ENCODE measurements at places on chromosomes 2 and 18.

GRCh38 chr18:42745171-42745570 lies 370.3 kb downstream of the RIT2 start:
- H3K27ac ChIP-seq, result no peak overlapping the region
- DNase-seq, result no peak
- no peaks in the 10 kb centered on the region for H3K36me3 ChIP-seq

DNA sequence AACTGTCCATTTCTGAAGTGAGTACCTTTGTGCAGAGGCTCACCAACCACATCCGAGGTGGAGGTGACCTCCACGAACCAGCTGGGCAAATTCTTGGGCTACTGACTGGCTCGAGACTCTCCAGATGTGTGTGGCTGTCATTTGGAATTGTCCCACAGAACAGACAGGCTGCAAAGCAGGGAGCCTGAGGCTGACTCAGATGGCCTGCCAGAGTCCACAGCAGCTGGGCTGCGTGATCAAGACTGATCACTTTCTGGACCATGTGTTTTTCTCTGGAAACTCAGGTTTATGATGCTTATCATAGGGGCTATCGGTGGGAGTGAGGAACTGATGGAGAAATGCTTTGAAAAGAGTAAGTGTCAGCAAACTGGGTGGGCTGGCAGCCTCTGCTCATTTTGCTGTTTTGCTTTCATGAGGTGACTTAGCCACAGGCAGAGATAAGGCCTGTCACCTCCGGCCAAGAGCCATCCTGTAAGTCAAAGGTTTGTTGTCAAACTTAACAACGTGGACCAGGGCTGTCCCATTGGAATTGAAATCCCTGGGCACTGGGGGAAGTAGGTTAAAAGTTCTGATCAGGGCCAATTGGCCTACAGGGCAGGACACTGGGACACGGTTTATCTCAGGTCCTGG lies 120.4 kb downstream of the LIPG start:
- no peak for DNase-seq
- H3K36me3 ChIP-seq, result no peaks in the 10 kb centered on the region
- H3K27me3 ChIP-seq, result peaks cover 18% of the 10 kb centered on the region

DNA sequence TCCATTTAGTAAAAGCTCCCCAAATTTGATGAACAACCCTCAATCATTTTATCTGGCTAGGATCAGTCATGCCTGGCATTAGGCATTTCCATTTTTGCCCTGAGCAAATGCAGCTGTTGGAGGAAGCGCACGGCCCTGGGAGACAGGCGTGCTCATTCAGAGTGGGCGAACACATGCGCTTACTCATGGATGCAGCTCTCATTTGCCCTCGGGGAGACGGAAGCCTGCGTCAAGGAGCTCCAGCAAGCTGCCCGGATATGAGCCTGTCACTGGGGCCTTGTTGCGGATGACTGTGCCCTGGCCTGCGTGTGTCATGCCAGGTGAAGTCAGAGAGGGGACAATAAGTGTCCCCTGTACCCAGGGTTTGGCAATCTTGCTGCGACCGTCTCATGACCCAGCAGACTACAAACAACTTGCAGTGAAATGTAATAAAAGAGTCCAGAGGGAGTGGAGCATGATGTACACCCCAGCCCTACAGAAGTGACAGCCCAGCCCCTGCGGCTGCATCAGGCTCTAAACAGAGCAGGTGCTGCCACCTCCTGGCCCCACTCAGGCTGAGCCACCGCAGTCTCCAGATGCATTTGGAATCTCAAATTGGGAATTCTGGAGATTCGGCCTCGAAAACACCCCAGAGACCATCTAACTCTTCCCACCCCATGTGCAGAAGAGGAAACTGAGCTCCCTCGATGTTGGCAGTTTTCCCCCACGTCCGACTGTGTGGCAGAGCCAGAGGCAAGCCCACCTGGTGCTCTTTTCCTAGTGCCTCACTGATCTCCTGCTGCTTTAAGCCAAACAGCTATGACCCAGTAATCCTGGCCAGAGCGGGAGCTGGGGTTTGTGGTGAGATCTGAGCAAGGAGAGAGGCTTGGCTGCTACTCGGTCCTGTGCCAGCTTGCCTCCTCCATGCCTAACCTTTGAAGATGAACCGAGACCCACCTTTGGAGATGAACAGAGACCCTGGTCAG lies 105.0 kb upstream of the ALK start:
- no peak overlapping the region for H3K4me3 ChIP-seq
- H3K27me3 ChIP-seq, result peaks cover 14% of the 10 kb centered on the region
- H3K36me3 ChIP-seq, result no peaks in the 10 kb centered on the region
- DNase-seq, result peak; percentile 24

DNA sequence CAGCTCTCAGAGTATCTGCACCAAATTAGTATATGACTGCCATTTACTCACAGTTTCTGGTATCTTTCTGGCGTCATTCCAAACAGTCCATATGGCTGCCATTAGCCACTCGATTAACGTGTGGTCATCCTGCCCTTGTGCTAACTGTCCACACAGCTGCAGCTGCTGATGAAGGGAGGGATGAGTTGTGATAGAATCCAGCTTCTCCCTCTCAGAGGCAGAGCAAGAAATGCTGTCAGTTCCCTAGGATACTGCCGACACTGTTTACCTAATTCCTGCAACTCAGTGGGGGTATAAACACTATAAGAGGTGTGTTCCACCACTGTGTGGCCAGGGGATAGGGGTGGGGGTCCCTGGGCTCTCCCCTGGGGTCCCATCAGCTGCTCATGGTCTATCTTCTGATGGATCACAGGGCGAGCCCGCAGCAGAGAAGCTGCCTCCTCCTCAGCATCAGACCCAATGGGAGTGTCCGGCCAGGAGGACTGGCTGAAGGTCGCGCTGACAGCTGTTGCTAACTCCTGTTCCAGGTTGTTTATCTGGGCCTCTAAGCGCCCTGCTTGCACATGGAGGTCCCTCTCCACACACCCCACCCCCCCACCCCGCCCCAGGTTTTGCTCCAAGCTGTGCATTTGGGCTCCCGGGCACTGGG lies 17.3 kb upstream of the KLHL23 start:
- no peak for DNase-seq
- no peak overlapping the region for H3K4me3 ChIP-seq
- no peaks in the 10 kb centered on the region for H3K36me3 ChIP-seq

GRCh38 chr18:10923551-10924070 lies 225.8 kb downstream of the PIEZO2 start:
- DNase-seq, result no peak
- no peaks in the 10 kb centered on the region for H3K36me3 ChIP-seq
- no peak overlapping the region for H3K4me3 ChIP-seq
- no peaks in the 10 kb centered on the region for H3K4me1 ChIP-seq
- no peak overlapping the region for H3K27ac ChIP-seq

- H3K27me3 ChIP-seq, result no peaks in the 10 kb centered on the region
- H3K4me3 ChIP-seq, result no peak overlapping the region
- no peaks in the 10 kb centered on the region for H3K4me1 ChIP-seq
- H3K36me3 ChIP-seq, result no peaks in the 10 kb centered on the region
- no peak for DNase-seq
- H3K27ac ChIP-seq, result no peak overlapping the region
Measured at GRCh38 chr2:212730994-212731393, 192.4 kb upstream of the ERBB4 start.

DNA sequence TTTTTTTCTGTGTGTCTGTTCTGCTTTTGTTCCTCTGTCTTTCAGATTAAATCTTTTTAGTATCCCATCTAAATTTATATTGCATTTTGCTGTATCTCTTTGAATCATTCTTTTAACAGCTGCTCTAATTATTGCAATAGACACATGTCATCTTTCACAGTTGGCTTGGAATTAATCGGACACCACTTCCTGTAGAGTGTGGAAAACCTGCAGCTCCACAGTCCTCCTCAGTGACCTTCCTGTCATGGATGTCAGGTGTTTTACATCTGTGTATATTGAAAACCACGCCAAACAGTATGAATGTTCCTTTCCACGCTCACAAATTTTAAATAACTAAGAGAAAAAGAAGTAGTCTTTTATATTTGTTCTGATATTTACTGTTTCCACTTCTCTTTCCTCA lies 135.3 kb downstream of the PXDN start:
- no peak overlapping the region for H3K27ac ChIP-seq
- H3K27me3 ChIP-seq, result peaks cover 19% of the 10 kb centered on the region
- H3K36me3 ChIP-seq, result no peaks in the 10 kb centered on the region
- no peaks in the 10 kb centered on the region for H3K4me1 ChIP-seq
- DNase-seq, result no peak
- no peak overlapping the region for H3K4me3 ChIP-seq

DNA sequence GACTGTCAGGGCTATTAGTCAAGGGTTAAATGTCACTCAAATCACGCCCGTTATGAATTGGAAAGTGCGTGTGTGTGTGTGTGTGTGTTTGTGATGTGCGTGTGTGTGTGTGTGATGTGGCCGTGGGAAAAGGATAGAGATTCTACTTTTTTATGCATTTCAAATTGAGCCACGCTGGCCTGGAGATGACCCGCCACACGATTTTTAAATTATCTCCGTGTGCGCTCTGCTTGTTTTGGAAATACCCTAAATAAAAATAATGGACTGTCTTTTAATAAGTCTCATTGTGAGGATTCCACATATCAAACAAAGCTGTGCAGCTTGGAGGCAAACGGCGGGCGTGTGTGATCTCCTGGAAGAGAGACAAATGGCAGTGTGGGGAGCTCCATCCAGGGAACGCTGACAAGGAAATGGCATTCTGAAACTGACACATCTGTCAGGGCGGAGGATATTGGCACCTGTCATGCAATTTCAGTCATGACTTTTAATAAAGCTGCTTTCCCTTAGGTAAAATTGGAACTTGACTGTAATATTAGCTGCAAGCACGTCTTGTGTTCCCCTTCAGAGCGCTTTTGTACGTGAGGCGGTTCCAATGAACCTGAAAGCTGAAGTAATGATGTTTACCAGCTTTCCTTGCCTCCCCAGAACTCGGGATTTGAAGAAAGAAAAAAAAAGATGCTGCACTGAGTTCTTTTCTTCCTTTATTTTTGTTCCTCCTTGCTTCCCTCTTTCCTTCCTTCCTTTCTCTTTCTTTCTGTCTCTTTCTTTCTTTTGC lies 381.8 kb upstream of the SMIM21 start:
- no peaks in the 10 kb centered on the region for H3K4me1 ChIP-seq
- no peak for DNase-seq
- no peaks in the 10 kb centered on the region for H3K27me3 ChIP-seq
- no peaks in the 10 kb centered on the region for H3K36me3 ChIP-seq
- H3K27ac ChIP-seq, result no peak overlapping the region

DNA sequence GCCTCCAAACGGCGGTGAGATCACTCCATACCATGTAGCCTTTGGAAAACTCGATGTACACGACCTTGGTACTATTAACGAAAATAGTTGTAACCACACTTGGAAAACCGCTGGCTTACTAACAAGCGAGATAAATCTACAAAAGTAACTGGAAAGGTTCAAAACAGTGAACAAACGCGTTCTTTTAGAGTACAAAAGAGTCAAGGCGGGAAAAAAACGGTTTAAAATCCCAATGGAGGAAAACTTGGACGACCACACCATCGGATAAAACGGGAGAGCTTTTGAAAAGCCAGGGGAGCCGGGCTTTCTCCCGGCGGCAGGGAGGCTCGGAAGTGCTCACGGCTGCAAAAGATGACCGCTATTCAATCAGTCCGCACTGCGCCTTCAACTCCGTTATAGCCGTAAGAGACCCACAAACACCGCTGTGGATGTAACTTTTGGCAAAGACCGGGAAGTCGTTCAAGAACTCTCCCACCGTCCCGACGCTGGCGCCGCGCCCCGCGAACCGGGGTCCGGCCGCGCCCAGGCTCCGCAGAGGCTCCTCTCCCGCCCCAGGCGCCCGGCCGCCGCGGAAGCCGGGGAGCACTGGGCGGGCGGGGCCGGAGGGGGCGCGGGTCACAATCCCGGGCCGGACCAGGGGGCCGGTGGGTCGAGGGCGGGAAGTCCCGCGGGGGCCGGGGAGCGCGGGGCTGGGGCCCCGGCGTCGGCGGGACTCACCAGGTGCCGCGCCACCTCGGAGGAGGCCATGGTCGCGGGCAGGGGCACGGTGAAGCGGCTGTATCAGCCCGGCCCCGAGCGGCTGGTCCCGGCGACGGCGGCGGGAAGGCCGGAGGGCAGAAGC lies 465 bp downstream of the SEPTIN10 start:
- H3K27ac ChIP-seq, result no peak overlapping the region
- peak; percentile 24 for DNase-seq
- peaks cover 13% of the 10 kb centered on the region for H3K4me1 ChIP-seq
- peak overlapping the region; percentile 82 for H3K4me3 ChIP-seq
- peaks cover 79% of the 10 kb centered on the region for H3K27me3 ChIP-seq
- peaks cover 2% of the 10 kb centered on the region for H3K36me3 ChIP-seq

- no peak overlapping the region for H3K4me3 ChIP-seq
- peaks cover 13% of the 10 kb centered on the region for H3K4me1 ChIP-seq
- H3K36me3 ChIP-seq, result no peaks in the 10 kb centered on the region
- no peak for DNase-seq
- H3K27me3 ChIP-seq, result no peaks in the 10 kb centered on the region
- no peak overlapping the region for H3K27ac ChIP-seq
Measured at GRCh38 chr2:199907008-199907714, 3.9 kb upstream of the C2orf69 start.

DNA sequence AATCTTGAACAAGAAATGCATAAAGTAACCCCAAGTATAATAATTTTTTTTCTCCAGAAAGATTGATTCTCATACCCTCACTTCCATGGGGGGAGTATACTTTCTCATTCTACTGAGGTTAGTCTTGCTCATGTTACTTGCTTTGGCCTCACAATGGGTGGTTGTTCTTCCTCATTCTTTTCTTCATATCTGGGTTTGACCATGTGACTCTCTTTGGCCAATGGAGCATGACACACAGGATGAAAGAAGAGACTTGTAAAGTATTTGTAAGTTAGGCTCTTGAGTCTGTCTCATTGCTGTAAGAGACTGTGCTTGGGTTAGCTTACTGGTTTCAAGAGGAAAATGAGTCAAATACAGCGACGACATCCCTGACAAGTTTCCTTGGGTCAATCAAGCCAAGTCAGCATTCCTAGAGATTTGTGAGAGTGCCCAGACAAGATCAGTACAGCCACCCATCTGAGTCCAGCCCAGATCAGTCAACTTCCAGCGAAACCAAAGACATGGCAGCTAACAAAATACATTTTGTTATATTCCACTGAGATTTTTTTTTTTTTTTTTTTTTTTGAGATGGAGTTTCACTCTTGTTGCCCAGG lies 970.2 kb downstream of the BCL11A start:
- H3K27ac ChIP-seq, result no peak overlapping the region
- no peaks in the 10 kb centered on the region for H3K4me1 ChIP-seq
- H3K4me3 ChIP-seq, result no peak overlapping the region
- DNase-seq, result no peak

DNA sequence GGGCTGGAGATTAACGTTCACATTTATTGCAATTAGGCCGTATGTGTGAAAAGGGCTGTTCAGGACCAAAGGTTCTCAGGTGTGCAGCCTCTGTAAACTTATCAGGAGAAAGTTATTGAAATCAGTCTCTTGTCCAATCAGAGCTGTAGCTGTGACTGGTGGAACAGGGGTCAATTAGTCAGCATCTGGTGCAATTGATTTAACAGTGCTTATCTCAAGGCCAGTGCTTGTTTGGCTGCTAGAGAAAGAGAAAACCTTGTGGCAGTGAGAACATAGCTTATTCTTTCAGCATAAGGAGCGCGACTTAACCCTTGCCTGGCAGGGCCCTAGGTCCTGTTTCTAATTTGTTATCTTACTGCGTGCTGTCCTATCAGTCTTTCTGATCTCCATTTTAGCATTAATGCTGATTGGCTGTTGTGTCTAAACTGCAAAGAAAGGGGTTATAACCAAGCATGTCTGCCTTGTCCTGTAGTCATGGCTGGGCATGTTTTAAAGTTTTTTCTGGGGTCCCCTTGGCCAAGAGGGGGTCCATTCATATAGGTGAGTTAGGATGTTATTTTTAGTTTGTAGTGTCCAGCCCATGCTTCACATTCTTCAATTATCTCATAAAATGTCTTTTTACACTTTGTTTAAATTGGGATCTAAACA lies 66.4 kb downstream of the CYB5A start:
- H3K36me3 ChIP-seq, result no peaks in the 10 kb centered on the region
- DNase-seq, result no peak
- no peak overlapping the region for H3K4me3 ChIP-seq
- no peak overlapping the region for H3K27ac ChIP-seq

All from activated naive CD4-positive, alpha-beta T cell treated with anti-CD3 and anti-CD28 coated beads, Interleukin-2, amount 10 ng/mL, durations not matched to agents 7 days and 5 days (primary cell).